ENCODE measurements at places on chromosomes 3 and 15. TPM values are rescaled to one million over a fixed set of nuclear protein-coding genes. Genes with fewer than 3 reads are reported as not detected.

Gene COL6A5
- polyA plus RNA-seq = not detected

DNA sequence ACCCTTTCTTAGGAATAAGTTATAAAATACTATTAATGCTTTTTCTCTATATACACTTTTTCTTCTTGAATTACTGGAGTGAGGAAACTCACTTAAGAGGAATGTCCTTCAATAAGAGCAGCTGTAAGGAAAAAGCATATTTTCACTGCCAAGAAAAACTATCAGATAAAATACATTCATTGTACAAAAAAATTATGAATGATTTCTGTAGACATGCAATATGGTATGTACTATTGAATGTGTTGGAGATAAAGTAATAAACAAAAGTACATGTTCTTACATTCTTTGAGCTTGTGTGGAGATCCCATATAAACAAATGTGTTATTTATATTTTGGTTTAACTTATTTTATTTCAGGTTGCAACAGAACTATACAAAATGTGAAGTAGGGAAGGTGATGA, 241.0 kb upstream of the ZNF717 start:
- no peak for DNase-seq

GRCh38 chr3:13451301-13451673, 28.8 kb upstream of the HDAC11 start:
- DNase-seq = no peak

Gene VEPH1
- not detected for polyA plus RNA-seq

Gene TTC21A
- polyA plus RNA-seq = 3.6 TPM

DNA sequence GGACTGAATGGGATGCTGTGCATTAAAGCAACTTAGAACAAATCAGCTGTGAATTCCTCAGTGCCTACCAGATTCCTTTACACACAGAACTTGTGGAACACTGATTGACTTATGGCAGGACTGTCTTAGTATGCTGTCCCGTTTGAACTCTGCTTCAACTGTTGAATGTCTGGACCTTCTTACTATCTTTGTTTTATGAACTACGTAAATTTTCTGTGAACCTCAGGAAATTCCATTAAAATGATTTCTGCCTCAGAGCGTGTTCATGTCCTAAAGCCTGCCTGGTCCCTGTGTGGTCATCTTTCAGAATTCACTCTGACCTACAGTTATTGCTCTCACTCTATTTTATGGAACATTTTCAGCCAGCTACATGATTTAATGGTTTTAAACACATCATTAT, 29.4 kb upstream of the FBN1 start:
- no peak for DNase-seq

GRCh38 chr15:48888836-48889235, 10.9 kb downstream of the EID1 start:
- peak; percentile 44 for DNase-seq

- no peak for DNase-seq
Measured at GRCh38 chr3:43966126-43966525, 275.4 kb downstream of the ABHD5 start.

Gene SLC2A2
- not detected for polyA plus RNA-seq

Gene C3orf85
- not detected for polyA plus RNA-seq
